ENCODE measurements at places on chromosomes 7 and 10. TPM values are rescaled to one million over a fixed set of nuclear protein-coding genes. Genes with fewer than 3 reads are reported as not detected.

ANKRD61 gene
- 2.8 TPM for polyA plus RNA-seq

NPTX2 gene
- polyA plus RNA-seq, result 2.3 TPM

THNSL1 gene
- polyA plus RNA-seq, result 18.5 TPM

GPR15LG gene
- 1.0 TPM for polyA plus RNA-seq

HOXA4 gene
- polyA plus RNA-seq, result 23.2 TPM

SERPINE1 gene
- polyA plus RNA-seq, result 0.92 TPM

TMEM236 gene
- 0.32 TPM for polyA plus RNA-seq

POLL gene
- 25.1 TPM for polyA plus RNA-seq

MMP21 gene
- polyA plus RNA-seq, result 0.49 TPM

NOLC1 gene
- 76.6 TPM for polyA plus RNA-seq

CFAP69 gene
- polyA plus RNA-seq, result 17.3 TPM

CTTNBP2 gene
- polyA plus RNA-seq, result 27.5 TPM

GRCh38 chr7:87934699-87935383 lies 790 bp downstream of the ADAM22 start:
- DNase-seq, result no peak

DNA sequence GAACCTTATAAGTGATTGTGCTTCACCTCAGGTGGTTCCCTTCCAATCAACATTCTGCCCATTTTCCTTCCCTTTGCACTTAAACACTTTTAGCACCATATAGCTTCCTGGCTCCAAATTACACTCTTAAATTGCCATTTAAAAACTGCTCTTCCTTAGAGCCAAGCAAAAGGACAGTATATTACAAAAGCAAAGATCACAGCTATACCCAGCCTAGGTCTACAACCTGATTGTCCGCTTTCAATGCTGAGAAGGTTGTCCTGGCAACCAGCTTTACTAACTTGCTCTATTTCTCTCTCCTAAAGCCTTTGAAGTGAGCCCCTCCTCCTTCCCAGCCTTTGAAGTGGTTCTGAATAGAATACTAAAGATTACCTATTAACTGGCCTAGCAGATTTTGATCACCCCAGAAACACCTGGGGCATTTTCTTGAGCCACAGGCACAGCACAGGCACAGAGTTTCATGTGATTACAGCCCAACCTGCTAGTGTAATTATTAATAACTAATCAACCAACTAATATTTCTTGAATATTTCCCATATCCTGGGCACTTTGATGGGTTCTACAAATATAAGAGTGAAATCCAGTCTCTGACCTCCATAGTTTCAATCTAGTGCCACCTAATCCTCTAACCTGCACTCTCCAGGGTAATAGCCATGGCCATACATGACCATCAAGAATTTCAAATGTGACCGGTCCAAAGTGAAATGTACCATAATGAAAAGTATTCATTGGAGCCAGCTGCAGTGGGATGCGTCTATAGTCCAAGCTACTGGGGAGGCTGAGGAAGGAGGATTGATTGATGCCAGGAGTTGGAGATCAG lies 63.6 kb upstream of the TRIM24 start:
- DNase-seq, result peak; percentile 75

DNA sequence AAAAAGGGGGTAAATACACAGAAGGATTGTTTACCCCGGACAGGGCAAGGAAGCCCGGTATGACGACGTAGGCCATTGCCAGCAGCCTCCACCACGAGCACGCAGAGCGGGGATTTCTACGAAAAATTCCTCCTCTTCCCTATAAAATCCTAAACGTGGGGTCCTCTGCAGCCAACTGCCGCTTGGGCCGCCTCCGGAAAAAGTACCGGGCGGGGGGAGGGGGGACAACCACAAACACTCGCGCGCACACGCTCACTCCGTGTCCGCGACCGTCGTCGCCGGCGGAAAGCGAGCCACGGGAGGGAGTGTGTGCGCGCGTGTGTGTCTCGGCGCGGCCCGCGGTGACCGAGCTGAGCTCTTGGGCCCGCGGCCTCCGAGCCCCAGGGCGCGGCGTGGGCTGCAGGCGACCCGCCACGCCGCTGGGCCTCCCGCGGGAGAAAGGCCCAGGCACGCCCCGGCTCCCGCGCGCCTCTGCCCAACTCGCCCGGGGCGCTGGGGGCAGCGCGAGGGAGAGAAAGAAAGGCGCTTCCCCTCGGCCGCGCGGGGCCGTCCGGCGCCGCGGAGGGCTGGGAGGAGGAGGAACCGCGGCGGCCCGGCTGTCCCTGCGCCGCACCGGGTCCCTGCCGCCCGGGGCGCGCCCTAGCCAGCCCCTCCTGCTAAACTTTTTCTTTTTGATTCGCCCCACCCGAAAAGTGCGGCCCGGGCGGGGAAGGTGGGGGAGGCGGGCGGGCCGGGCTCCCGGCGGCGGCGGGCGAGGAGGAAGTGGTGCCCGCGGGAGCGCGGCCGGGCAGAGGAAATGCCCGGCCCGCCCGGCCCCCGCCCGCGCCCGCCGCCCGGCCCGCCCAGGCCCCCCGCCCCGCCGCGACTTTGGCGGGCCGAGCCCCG lies 1.5 kb downstream of the CTBP2 start:
- DNase-seq, result no peak

- no peak for DNase-seq
These were observed 165.8 kb downstream of the SRPK2 start for GRCh38 chr7:105222953-105223352.

DNA sequence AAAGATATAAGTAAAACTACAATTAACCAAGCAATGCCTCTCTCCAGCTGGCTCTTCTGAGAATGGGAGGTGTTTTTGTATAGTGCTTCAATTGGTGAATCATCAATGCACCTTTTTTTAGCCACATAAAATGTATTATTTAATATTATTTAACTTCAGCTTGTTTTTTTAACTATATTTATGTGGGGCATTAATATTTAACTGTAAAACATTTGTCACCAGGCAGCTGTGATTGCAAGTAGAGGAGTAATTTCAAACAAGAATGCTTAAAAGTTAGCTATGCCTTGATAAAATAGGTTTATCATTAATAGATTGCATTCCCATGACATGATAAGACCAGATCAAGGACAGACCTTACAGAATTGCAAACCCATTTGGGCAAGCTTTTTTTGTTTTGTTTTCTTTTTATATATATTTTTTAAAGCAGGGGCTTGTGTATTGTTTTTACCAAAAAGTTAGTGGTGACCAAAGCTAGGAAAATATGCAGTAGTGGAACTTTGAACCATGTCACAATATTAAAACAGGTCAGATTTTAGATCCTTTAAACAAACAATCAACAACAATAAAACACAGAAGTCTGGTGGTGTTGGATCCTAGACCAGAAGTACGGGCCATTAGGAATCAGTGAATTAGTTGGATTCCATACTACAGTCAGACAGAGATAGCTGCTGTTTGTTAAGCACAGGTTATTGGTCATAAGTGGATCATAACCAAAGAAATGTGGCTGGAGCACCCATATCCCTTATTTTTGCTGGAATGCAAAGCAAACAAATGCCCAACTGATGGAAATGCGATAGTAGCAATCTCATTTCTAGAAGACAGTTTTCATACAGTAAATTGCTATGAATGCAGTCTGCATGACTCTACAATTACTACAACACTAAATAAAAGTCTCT lies 2.9 kb downstream of the CAV2 start:
- DNase-seq, result no peak

DNA sequence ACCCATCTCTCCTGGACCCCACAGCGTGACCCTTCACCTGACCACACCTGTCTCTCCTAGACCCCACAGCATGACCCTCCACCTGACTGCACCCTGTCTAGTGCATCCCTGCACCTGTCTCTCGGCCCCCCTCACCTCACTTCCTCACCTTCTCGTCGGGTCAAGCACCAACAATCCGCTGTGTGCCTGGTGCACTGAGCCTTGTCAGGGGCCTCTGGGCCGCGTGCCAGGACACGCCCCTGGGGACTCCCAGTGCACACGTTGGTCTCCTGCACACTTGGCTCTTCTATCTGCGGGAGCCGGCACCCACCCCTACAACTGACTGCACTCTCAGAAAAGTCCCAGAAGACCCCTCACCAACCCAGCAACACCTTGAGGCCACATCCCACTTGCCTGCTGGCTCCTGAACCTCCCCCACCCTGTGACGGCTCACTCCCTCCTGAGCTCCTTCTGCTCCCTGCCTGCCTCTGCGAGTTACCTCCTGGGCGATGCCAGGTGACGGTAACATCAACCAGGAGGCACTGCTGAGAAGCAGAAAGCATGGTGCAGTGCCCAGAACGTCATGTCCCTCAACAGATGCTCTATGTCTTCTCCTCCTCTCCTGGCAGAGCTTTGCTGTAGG lies 147.6 kb downstream of the DIP2C start:
- DNase-seq, result no peak

- DNase-seq, result no peak
These were observed 576.9 kb upstream of the GHITM start for GRCh38 chr10:83562381-83562780.

GRCh38 chr7:103148994-103149807 lies at the start of gene NAPEPLD:
TSS of gene NAPEPLD (minus strand) at chr7:103149099. CDS start at chr7:103128776, 20,323 bp downstream.
- peak; percentile 84 for DNase-seq

GRCh38 chr10:129628823-129629222 lies 161.8 kb downstream of the MGMT start:
- no peak for DNase-seq

DNA sequence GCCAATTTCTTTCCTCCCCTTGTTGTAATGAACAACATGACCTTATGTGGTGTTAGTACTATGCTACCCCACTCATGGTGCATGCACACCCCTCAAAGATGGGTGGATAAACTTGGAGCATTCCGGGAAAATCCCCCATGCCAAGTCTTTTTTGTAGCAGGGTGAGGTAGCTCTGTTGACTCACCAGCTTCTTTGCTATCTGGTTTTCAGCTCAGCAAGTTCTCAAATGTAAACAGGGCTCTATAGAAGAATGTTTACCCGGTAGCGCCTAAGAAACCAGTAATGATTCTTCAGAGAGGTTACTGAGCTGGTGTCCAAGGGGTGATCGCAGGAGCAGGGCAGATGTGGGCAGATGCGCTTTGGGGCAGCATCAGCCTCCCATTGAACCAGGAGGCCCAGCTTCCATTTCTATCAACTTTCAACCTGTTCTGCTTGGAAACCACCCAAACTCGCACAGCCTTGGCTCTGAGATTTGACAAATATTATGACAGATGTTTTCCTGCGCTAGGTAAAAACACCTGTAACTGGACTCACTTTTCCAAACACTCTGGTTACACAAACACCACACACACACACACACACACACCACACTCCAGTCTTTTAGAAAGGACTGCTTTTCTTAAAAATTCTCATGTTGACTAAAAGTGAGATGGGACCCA lies 87.8 kb downstream of the ZRANB1 start:
- DNase-seq, result no peak

- DNase-seq, result no peak
These were observed 32.8 kb upstream of the VIPR2 start for GRCh38 chr7:159177284-159177953.

- no peak for DNase-seq
These were observed 174.8 kb upstream of the FZD1 start for GRCh38 chr7:91089382-91089963.

DNA sequence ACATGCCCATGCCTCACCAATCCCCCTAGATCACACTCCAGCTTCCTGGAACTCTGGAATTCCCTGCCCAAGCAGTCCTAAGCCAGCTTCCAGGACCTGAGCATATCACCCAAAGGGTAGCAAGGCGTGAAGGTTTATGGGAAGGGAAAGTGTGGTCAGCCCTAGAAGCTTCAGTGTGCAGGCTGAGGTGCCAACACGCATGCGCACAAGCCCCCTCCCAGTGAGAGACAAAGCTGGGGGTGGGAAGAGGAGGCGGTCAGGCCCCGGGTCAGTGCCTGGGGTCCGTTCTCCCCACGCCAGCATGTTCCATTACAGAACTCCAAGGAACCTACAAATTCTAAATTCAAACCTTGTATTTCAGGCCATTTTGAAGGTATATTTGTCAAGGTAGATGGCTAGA lies 103.6 kb upstream of the C7orf33 start:
- DNase-seq, result no peak

- DNase-seq, result no peak
These were observed 718.5 kb downstream of the AUTS2 start for GRCh38 chr7:70316745-70317144.

DNA sequence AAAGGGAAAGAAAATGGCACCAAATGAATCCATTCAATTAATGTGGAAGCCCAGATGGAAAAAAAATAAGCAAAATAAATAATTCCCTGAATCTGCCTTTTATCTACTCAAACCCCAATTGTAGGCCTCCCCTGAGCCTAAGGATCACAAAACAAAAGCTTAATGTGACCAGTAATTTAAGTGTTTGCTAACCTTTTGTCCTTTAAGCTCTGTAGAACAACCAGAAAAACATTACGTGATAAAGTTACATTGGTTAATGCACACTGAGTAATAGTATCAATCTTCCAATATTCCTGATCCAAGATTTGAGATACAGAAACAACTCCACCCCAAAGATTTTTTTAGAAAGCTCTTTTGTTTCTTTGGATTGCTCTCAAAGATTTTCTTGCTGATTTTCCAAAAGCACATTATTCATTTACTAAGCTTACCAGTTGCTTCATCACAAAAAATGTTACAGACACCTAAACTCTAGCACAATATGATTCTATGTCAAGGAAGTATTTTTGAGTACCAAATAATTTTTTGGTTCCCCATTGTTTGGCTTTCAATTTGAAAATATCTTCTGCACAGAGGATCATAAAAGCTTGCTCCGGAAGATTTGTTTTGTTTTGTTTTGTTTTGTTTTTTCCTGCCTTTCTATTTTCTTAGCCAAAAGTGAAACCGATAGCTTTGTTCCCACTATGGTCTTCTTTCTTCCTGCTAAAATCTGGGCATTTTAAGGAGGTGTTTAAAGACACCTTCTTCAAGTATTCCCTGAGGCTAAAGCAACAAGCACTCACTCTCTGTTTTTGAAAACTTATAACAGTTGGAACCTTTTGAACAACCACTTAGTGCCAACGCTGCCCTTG lies 54.2 kb downstream of the TRIL start:
- DNase-seq, result no peak

- no peak for DNase-seq
These were observed 1214.1 kb downstream of the SORCS1 start for GRCh38 chr10:105950410-105950809.

GRCh38 chr7:29063872-29064271 lies 82.5 kb downstream of the CPVL start:
- DNase-seq, result no peak

GRCh38 chr7:111103678-111104274 lies 12.8 kb downstream of the LRRN3 start:
- DNase-seq, result no peak

DNA sequence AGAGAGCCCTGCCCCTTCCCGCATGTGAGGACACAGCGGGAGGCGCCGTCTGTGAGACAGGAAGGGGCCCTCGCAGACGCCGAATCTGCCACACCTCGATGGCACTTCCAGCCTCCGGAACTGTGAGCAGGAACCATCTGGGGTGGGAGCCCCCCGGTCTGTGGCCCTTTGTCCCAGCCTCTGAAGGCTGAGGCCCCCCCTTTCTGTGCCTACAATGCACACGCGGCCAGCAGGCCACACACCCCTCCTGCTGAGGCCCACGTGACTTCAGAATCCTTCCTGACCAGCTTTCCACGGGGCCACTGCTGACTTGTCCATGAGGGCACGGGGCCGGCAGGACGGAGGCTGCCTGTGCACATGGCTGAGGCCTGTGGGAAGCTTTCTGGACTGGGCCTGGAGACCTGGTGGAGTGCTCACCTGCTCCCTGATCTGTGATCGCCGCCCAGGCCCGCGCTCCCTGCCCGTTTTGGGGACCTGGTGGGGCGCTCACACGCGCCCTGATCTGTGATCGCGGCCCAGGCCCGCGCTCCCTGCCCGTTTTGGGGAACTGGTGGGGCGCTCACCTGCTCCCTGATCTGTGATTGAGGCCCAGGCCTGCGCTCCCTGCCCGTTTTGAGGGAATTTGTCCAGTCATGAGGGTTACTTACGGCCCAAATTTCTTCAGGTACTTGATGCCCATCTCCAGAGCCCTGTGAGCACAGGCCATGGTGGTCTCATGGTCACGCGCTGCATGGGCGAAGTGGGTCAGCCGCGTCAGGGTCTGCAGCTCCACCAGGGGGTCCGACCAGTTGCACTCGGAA lies 34.3 kb downstream of the CFAP46 start:
- DNase-seq, result no peak

Data from left renal pelvis (tissue), 4 donors.